ENCODE measurements at places on chromosomes 11 and 22. TPM values are rescaled to one million over a fixed set of nuclear protein-coding genes. Genes with fewer than 3 reads are reported as not detected.

The KCNJ5 gene
- total RNA-seq: 0.02 TPM

The NUP50 gene
- total RNA-seq: 26.2 TPM

The FBLN1 gene
- 50.2 TPM for total RNA-seq

The MCM5 gene
- total RNA-seq: 83.8 TPM

The KLHDC7B gene
- 0.03 TPM for total RNA-seq

The ATG16L2 gene
- 3.6 TPM for total RNA-seq

The DLG2 gene
- 0.50 TPM for total RNA-seq

The CRYBB3 gene
- 0.22 TPM for total RNA-seq

The OR5A1 gene
- not detected for total RNA-seq

The SLC7A4 gene
- not detected for total RNA-seq

The BDNF gene
- 10.6 TPM for total RNA-seq

The CYP2D6 gene
- 0.52 TPM for total RNA-seq

The TOM1 gene
- 15.0 TPM for total RNA-seq

The MMP3 gene
- total RNA-seq: 0.41 TPM

The KCTD21 gene
- 8.7 TPM for total RNA-seq

The NNMT gene
- 244 TPM for total RNA-seq

The TYMP gene
- 22.2 TPM for total RNA-seq

All from A549 treated with CORT108297 at 1 μM for 4 hours (cell line).